Stimulated activated CD4-positive, alpha-beta T cell treated with anti-CD3 and anti-CD28 coated beads, Interleukin-4, amount 100 ng/mL, for 24 hours (primary cell): ENCODE measurements at places on chromosomes 2 and 18.

DNA sequence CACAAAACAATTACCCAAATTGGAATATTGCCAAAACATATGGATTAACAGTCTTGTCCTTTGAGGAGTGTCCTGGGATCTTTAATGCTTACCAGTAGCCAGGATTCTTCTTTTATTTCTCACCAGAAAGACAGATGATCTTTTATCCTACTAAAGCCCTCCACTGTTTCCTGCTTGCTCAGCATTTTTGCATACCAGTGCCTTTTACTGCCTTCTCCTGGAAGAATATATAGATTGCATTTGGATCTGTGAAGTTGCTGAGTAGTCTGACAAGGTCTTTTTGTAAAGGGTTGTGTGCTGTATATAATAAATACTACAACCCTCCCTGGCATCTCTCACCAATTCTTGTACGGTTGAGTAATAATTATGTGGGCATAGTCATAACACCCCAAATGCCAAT, 652.2 kb downstream of the LRRTM4 start:
- DNase-seq, result no peak

DNA sequence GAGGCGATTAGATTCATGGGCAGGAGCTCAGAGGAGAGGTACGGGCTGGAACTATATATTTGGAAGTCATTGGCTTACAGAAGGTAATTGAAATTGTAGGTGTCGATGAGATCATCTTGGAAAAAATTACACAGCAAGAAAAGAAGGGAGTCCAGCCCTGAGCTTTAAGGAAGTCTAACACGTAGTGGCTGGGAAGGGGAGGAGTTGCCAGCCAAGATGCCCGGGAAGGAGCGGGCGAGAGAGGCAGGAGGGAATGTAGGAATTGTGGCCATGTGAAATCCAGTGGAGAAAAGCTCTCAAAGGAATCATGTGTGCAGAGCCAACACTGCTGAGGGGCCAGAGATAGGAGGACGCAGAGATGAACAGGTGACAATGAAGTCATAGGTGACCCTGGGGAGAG, 25.6 kb upstream of the SCYGR1 start:
- DNase-seq, result no peak

DNA sequence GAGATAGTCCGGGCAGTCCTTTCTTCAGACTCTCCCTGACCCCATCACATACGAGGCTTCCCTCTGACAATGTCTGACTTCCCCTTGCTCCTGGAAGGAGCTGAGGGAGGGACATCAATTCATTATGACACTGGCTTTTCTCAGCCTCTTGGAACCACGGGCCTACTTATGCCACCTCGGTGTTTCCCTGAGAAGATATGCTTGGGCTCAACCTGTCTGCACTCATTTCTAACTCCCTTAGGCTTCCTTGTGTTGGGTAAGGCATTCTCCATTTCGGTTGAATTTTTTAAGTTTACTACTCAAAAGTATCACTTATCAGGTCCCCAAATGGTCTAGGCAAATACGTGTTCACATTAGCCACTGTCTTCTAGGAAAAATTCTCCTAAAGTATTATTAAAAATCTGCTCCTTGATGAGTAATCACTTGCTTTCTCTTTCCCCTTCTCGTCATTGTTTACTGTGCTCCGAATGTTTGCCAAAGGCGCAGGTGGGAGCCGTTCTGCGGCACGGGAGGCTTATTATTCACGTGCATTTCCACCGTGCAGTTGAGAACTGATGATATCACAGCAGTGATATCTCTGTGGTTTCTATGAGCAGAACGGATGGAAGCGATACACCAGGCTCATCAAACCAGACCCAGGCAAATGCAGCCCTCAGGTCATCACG, 33.1 kb downstream of the ARL4C start:
- peak; percentile 80 for DNase-seq

DNA sequence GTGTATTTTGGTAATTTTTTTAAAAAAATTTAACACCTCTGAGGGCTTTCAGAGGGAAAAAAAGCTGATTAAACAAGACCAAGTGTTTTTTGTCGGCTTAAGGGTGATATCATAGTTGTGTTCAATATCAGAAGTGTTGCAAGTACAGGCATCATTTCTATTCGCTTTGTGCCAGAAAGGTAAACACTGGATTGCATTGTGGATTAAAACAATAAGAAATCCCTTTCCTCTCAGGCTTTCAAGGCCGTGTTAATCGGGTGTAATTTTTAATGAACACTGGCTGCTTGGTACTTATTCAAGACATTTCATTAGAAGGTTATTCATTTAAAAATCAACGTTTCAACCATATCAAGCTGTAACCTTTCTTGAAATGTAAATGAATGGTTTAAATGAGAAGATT, 18.3 kb downstream of the FIGN start:
- DNase-seq, result no peak

DNA sequence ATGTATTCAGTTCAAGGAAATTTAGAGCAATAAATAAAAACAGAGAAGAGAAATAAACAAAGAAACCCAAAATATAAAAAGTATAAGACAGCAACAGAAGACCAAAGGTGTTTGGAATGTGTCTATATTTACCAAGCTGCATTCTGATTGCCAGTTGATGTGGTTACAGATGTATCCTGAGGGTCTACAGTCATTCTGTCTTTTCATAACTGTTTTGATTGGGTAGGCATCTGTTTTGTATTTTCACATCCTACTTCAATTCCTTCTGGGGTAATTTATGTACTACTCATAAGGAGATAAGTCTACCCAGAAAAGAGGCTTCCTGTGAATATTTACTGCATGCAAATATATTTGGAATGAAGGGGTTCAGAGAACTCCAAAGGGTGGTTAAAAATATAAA, 596.8 kb upstream of the GCFC2 start:
- no peak for DNase-seq

DNA sequence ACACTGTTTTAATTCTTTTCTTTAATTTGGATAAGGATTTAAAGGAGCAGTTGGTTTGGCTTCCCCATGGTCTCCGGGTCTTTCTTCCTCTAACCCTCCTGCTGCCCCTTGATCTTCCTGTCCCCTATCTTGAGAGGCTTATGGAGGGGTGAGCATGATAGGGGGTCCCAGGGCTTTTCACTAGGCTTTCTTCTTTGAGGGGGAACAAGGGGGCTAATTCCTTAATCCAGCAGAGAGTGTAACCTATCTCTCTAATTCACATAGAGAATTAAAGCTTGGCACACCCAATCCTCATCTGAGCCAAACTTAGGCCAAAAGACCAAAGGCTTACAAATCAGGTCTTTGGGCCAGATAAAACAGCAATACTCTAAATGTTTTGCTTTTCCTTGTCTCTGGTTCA, 21.5 kb upstream of the C2orf66 start:
- no peak for DNase-seq

DNA sequence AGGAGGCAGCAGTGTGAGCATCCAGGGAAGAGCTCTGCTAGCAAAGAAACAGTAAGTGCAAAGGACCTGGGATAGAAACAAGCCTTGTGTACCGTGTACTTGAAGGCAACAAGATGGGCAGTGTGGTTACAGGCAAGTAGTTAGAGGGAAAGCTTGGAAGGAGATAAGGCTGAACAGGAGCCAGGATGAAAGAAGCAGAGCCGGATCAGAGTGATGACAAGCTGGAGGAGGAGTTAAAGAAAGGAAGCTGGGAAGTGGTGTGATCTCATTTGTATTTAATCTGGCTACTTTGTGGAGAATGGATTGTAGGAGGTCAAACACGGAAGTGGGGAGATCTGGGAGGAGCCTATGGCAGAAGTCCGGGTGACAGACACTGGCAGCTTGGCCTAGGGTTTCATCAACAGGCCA, 44.7 kb upstream of the VPS54 start:
- no peak for DNase-seq

- DNase-seq, result no peak
Measured at GRCh38 chr2:48448274-48449061, 81.5 kb upstream of the STON1 start.

DNA sequence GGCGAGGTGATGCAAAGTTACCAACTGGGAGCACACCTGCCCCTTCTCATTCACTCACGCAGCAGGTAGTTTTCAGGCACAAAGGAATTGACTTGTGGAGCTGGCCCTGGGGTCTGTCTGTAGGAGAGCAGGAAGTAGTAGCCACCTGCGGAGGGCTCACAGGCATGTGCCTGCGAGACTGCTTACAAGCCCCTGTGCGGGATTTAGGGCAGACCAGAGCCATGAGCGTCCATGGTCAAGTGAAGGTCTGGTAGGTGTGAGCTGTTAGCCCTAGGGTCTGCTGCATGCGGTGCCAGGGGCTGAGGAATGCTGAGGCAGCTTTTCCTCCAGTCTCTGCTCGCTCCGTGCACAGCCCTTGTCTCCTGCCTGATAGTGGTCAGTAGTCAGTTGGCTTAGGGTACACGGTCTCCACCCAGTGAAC, 18.9 kb downstream of the INPP4A start:
- DNase-seq, result no peak

DNA sequence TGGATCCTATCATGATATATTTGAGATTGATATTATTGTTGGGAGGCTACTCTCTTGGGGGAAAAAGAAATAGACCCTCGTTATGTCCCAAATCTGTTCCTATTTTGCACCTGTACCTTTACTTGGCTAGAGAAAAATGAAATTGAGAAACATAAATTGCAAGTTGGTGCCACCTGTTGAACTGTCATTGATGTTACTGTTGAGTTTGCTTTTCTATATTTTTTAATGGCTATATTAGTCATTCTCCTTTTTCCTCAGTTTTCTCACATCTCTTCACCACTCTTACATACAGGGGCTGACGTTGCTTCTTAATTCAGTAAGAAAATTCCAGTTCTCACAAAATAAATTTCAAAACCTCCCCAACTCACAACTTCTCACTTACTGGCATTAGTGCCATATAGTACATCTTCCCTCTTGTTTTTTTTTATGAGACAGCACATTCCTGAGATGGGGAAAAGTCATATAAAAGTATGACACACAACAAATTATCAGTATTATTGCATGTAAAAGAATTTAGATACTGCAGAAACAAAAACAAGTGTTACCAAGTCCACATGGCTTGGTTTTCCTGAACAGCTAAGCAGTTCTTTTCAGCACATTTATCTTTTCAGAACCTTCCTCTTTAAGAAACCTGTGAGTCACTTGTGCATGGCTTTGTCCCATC, 348.3 kb upstream of the DSEL start:
- no peak for DNase-seq

DNA sequence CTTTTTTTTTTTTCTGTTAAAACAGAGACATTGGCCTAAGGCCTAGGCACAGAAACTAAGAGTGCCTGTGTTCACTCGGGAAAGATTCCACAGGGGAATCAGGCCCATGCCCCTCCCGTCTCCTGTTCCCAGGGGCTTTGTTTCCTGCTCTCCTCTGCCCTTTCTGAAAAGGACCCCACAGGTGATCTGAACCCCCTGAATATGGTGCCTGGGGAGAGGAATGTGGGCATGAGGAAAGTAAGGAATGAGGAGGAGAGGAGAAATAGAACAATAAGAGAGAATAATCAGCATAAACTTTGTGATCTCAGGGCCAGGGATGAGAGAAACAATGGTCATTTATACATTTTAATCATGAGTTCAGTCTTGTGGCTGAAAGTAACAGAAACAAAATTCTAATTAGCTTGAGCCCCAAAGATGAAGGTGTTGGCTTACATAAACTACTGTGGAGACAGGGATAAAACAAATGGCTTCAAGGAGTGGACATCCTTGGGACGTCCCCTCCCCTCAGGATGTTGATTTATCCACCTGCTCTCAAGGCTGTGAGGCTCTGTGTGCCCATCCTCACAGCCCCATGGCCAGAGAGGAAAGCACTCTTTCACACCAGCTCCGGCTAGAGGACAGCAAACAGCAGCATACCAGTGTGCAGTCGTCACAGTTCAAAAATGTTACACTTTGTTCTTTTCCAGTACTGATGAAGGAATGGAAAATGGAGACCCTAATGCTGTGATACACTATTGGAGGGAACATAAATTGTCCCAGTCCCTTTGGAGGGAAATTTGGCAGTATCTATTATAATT, 46.4 kb upstream of the MRPL33 start:
- no peak for DNase-seq

DNA sequence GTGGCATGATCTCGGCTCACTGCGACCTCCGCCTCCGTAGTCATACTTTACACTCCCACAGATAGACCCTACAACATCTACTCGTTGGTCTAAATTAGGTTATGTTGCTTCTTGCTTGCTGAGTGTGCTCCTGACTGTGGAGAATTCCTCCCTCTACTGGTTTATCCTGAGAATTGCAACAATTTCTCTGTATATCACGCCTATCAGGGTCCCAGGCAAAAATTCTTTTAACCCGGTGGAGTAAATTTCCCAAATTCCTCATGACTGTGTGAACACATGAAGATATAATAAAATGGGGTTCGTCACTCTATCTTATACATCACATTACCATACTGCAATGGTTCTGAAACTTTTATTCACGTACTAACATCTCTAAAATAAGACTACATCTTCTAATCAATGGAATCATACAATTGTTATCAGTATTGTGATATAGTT, 156.7 kb downstream of the EVA1A start:
- DNase-seq, result no peak

GRCh38 chr18:10660179-10660884, 134.5 kb downstream of the NAPG start:
- no peak for DNase-seq

DNA sequence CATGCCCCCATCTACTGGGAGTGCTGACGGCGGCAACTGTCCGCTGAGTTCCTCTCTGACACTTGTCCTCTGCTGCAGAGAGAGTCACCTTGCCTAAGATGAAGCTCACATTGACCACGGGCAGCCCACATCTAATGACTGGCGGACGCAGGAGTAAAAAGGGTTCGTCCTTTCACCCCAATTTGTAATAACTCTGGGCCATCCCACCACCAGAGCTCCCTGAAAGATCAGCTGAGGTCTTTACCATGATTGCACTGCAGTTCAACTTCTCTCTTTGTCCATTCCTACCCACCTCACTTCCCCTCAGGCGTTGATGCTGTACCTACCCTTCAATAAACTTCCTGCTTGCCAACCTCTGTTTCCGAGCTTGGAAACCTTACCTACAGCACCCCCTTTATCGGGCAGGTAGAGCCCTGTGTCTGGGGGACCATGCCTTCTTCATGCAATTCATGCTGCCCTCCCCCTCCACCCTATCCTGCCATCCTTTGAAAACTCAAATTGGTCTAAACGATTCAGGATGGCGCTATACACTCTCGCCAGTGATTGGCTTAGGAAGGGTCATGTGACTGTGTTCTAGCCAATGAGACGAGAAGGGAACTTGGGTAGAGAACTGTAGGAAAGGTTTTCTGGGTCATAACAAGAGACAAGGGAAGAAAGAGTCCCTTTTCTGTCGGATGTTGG, 10.3 kb upstream of the B3GNT2 start:
- DNase-seq, result no peak

- no peak for DNase-seq
Measured at GRCh38 chr2:1446301-1446700, 33.0 kb downstream of the TPO start.

GRCh38 chr18:51425475-51425874, 228.0 kb upstream of the MEX3C start:
- DNase-seq, result no peak
